ENCODE measurements at places on chromosomes 3 and 15.

GRCh38 chr15:90053685-90054466 is 48.4 kb downstream of the IDH2 start:
- no peak for DNase-seq

- no peak for DNase-seq
Measured at GRCh38 chr3:33663042-33663441, 55.0 kb downstream of the CLASP2 start.

DNA sequence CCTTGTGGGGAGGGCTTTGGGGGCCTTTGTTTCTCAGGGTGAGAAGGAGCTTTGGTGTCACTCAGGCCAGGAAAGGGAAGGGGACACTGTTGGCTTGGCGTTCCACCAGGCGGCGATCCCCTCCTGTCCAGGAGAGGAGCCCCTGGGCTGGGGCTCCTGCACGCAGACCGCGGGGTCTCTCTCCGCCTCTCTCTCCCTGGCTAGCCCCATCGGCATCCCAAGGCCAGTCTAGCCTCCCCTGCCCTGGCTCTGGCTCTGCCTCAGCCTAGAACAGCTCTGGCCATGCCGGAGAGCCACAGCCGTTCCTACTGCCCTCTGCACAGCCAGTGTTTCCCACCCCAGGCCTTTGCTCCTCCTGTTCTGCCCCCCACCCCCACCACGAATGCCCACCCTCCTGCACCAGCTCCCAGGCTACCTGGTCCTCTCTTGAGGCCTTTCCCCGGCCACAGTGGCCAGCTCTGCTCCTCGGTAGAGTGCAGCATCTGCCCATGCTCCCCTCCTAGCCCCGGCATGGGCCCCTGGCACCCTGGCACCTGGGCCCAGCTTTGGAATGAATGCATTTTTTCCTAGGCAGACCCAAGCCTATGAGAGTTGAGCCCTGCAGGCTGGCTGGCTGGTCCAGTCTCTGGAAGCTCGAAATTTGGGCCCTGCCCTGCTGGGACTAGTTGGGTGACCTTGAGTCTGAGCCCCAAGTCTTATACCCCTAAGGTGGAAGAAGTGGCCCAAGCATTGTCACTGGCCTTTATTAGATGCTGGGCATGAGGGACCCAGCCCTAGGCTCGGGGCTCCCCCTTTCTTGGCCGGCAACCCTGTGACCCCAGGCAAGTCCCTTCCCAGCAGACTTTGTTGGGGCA is 2.4 kb downstream of the PLXNA1 start:
- no peak for DNase-seq

- DNase-seq: no peak
Measured at GRCh38 chr3:182384221-182384620, 409.1 kb upstream of the ATP11B start.

DNA sequence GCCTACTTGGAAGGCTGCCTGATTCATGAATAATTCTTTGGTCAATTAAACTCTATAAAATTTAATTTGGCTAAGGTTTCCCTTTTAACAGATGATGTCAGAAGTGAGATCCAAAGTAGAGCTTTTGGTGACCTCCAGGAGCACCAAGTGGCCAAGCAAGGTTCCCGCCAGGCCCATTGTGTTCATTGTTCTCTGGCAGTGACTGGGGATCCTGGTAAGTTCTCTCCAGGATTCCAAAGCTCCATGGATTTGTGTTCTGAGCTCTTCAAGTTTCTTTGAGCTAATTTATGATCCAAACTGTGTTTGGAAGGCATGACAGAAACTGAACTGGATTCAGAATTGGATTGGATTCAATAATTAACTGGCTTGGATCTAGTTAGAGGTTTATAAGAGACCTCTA is 72.0 kb upstream of the ALDH1L1 start:
- DNase-seq: no peak

DNA sequence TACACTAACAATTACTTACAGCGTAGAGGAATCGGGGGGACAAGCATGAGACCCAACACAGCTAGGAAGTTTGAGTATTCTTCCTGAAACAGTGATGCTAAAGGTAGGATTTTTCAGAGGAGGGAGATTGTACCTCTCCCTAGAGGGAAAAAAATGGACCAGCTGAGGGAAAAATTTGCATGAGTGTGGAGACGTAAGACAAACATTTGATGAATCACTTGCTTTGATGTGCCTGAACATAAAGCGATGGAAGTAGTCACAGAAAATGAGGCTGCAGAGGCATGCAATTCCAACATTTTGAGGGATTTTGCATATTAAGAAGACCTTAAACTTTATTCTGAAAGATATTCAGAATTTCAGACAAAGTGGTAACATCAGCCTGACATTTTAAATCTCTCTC is 102.2 kb downstream of the COL6A6 start:
- DNase-seq: no peak

GRCh38 chr3:97297032-97297431 is 467.5 kb upstream of the ARL6 start:
- DNase-seq: no peak

DNA sequence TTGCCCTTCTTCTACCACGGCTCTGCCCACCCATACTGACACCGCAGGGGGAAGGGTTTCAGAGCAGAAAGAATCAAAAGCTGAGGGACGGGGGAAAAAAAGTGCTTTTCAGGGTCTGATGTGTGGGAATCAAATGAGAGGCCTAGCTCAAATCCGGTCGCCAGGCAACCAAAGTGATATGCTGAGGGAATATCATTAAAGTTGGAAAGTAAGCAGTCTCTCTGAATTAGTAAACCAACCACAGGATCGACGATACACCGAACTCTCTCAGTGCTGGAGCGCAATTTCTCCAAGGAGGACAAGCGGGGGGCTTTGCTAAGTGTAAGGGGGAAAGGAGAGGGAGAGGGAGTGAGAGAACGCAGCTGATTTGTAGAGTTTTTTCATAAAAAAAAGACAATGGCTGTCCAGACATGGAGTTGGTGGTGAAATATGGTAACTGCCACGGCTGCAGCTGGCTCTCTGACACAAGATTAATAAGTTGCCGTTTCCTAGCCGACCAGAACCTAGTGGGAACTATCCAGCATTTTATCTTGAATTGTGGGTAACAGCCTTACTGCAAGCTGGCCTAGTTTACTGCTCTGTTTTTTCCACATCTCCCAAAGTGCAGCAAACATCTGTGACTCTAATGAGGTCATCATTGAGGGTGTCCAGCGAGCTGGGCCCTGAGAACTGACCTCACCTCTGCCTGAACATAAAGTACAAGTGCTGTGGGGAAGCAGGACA is 530.2 kb downstream of the SOX2 start:
- peak; percentile 34 for DNase-seq

- no peak for DNase-seq
Measured at GRCh38 chr3:189103208-189103607, 68.6 kb upstream of the TPRG1 start.
